ENCODE measurements at places on chromosomes 2 and 18.

- peak; percentile 19 for DNase-seq
Observed at GRCh38 chr2:174395969-174396630, 570 bp downstream of the SCRN3 start.

- DNase-seq, result no peak
Observed at GRCh38 chr2:7845332-7845731, 836.5 kb upstream of the ID2 start.

- DNase-seq, result no peak
Observed at GRCh38 chr2:44642123-44642857, 280.5 kb downstream of the CAMKMT start.

DNA sequence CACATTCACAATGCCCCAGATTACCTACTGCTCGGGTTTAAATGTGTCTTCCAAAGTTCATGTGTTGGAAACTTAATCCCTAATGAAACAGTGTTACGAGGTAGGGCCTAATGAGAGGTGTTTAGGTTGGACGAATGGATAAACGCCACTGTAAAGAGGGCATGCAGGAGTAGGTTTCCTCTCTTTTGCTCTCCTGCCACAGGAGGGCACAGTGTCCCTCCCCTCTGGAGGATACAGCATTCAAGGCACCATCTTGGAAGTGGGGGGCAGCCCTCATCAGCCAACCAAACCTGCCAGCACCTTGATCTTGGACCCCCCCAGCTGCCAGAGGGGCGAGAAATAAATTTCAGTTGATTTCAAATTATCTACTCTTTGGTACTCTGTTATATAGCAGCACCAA, 103.5 kb downstream of the TSHZ1 start:
- DNase-seq, result no peak

- DNase-seq, result peak; percentile 50
Observed at GRCh38 chr2:6945087-6945813, 28.0 kb downstream of the RNF144A start.

- DNase-seq, result no peak
Observed at GRCh38 chr2:205796805-205797313, 114.6 kb downstream of the NRP2 start.

DNA sequence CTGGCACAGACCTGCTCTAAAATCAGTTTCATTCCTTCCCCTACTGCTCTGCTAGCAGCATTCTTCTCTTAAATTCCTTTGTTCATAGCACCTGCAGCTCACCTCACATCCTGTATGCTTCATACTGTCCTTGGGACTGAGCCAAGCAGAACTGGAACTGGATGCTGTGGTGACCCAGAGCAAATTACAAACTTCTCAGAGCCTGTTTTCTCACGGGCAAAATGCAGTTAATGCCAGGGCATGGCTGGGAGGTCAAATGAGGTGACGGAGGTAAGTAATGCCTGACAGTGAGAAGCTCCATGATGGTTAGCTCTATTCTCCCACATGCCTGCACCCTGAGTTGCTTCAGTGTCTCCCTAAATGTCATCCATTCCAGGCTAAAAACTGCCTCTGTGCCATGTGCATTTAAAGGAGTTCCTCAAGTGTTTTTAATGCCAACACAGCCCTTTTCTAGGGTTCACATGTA, 29.7 kb downstream of the C2orf42 start:
- DNase-seq, result peak; percentile 52

Data from GM13977 (cell line).